ENCODE measurements at places on chromosomes 16 and 17.
A peak's percentile ranks its signal among the peaks of the same experiment; 100 is the strongest.

DNA sequence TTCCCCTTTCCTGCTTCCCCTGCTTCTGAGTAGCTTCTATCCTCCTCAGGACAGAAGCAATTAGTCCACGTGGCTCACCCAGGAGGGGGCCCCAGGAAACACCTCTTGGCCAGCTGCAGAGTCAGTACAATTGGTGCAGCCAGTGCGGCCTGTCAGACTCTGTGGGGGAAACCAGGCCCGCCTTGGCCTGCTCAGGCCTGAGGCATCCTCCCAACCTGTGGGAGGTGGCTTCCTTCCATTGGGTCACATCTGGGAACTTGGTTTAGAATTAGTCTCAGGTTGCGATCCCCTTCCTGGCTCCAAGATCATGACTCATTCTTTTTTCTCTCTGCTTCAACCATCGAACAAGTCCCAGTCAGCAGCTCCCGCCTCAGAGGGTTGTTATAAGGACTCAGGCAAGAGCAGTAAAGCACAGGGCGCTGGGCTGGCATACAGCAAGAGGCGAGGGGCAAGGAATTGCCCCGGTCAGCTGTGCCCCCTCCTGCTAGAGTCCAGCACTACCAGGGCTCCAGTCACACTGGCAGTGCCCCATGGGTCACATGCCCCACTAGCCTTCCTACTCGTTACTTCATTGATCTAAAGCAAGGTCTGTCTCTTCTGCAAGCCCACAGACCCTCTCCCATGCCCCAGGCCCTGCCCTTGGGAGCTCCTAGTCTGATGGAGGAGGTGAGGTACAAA lies 8.1 kb upstream of the EPX start:
- no peak for DNase-seq

GRCh38 chr16:57159447-57159846 lies 26.4 kb downstream of the PSME3IP1 start:
- no peak for DNase-seq

GRCh38 chr16:80684136-80684765 lies 120.1 kb downstream of the CDYL2 start:
- no peak for DNase-seq

DNA sequence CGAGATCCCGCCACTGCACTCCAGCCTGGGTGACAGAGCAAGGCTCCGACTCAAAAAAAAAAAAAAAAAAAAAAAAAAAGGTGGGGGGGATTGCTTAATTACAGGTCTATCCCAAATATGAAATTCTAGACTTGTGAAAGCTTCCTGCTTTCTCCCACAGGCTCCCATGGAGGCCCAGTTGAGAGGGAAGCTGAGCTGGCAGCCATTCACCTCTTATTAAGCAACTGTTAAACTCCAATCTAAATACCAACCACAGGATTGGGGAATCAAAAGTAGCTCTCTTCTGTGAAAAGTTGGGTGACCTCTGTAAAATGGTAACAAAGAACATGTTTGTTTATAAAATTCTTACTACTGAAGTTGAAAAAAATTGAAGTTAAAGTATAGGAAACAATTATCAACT lies 45.8 kb upstream of the STAC2 start:
- no peak for DNase-seq

DNA sequence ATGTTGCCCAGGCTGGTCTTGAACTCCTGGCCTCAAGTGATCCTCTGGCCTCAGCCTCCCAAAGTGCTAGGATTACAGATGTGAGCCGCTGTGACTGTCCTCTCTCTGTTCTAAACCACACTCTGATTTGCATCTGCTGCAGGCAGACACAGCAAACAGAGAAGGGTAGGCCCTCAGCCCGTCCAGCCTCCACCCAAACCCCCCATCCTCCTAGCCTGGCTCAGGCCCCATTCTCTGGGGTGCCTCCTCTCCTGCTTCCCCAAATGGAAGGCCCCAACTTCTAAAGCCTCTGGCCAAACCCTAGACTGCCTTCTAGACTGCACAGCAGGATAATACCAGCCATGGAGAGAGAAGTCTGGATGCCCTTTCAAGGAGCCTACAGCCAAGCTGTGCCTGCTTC lies 4.1 kb upstream of the GFAP start:
- DNase-seq = no peak

- no peak for DNase-seq
Observed at GRCh38 chr16:16001596-16002255, 52.3 kb downstream of the ABCC1 start.

DNA sequence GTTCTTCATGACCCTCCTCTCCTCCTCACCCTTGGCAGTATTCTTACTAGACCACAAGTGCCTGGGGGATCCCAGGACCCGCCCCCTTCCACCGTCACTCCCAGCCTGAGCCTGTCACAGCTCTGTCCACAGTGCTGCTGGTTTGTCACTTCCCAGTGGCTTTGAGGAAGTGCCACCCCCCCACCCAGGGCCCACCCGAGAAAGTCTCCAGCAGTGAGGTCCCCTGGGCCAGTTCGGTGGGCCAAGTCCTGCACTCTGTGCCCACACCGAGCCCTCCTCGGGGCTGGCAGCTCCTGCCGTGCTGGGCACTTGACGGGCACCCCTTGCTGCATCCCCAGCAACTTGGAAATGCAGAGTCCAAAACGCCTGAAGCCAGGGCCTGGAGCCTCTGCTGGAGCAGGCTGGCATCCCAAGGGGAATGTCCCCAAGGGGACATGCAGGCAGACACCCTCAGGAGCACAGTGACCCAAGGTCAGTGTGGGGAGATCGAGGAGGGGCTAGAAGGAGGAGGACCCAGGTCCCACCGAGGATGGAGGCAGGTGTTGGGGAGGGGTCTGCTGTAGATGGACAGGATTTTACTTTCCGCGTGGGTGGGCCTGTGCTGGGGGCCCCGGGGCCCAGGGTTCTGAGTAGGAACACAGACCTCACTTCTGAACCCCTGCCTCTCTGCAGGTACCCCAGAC lies 15.5 kb downstream of the MMP15 start:
- no peak for DNase-seq

GRCh38 chr17:61323003-61323908 lies 76.4 kb upstream of the TBX2 start:
- DNase-seq = no peak

GRCh38 chr16:35737076-35737475 lies 2277.7 kb downstream of the TP53TG3F start:
- DNase-seq = no peak

GRCh38 chr16:57383276-57384247 lies 11.3 kb downstream of the CX3CL1 start:
- DNase-seq = peak; percentile 49

- no peak for DNase-seq
Observed at GRCh38 chr17:41429667-41430066, 5.3 kb upstream of the KRT37 start.

GRCh38 chr17:33517746-33518145 lies 224.7 kb upstream of the ASIC2 start:
- DNase-seq = no peak

GRCh38 chr16:84924331-84925091 lies 86.8 kb downstream of the ZDHHC7 start:
- no peak for DNase-seq

GRCh38 chr17:21462237-21462636 lies 86.1 kb downstream of the KCNJ12 start:
- DNase-seq = no peak

GRCh38 chr16:56989988-56990387 lies 631 bp downstream of the NLRC5 start:
- no peak for DNase-seq

GRCh38 chr17:9969301-9969935 lies 64.3 kb upstream of the RCVRN start:
- no peak for DNase-seq

GRCh38 chr17:7351665-7352502 lies at the start of gene KCTD11:
Gene KCTD11 (plus strand): TSS chr17:7352162.
- peak; percentile 94 for DNase-seq

- no peak for DNase-seq
Observed at GRCh38 chr17:59751955-59752413, 44.5 kb downstream of the VMP1 start.

DNA sequence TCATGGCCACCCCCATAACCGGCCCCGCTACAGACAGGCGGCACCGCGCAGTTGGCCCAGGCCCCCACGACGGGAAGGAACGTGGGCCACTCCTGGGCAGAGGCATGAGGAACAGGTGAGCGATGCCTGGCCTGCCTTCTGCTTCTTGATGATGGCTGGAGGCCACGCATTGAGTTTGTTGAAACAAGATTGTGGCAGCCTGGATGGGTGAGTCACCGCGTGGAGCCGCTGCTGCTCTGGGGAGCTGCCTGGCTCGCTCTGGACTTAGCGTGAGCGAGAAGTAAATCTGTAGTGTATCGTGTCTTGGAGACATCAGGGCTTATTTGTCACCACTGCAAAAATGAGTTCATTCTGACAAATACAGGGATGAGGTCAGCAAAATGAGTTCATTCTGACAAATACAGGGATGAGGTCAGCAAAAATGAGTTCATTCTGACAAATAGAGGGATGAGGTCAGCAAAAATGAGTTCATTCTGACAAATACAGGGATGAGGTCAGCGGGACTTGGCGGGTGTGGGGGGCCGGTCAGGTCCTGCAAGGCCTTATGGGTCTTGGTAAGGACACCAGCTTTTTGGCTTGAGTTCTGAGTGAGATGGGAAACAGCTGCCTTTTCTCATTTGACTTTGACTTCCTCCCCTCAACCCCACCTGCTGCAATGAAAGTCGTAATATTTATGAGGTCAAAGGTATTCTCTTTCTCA lies 93.0 kb downstream of the SEC14L1 start:
- DNase-seq = peak; percentile 76

GRCh38 chr17:5864741-5865657 lies 205.2 kb upstream of the WSCD1 start:
- DNase-seq = no peak

DNA sequence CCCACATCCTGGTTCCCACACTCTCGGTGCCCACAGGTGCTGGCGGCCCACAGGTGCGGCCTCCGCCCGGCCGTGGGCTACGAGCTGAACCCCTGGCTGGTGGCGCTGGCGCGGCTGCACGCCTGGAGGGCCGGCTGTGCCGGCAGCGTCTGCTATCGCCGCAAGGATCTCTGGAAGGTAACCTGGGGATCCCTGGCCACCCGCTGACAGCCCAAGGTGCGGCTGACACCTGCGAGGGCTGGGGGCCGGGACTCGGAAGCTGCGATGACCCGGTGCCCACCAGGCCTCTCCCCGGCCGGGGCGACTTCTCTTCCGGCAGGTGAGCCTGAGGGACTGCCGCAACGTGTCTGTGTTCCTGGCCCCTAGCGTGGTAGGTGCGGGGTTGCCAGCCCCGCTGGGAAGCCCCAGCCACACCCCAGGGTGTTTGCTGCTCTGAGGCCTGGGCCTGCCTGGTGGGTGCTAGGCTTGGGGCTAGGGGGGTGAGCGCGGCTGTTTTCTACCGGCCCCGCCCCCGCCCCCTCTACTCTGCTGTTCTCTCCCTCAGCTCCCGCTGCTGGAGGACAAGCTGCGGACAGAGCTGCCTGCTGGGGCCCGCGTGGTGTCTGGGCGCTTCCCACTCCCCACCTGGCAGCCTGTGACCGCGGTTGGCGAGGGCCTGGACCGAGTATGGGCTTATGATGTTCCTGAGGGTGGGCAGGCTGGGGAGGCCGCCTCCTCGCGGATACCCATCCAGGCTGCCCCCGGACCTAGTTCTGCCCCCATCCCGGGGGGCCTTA lies 1.0 kb downstream of the ANTKMT start:
- DNase-seq = no peak

DNA sequence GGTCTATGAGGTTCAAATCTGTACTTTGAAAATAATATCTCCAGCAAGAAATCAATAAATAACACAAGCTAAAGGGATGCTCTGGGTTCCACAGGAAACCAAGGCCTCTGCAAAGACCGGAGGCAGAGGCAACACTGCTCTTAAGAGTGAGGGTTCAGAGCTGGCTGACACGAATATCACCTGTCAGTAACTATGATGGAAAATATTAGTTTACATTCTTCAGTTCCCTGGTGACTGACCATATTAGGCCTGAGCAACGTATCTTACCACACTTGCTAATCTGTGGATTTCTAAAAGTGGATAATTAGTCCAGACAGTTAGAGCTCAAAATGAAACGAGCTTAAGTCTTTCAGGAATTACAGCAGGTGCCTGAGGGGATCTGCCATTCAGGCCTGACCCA lies 459.3 kb downstream of the HS3ST3B1 start:
- no peak for DNase-seq

DNA sequence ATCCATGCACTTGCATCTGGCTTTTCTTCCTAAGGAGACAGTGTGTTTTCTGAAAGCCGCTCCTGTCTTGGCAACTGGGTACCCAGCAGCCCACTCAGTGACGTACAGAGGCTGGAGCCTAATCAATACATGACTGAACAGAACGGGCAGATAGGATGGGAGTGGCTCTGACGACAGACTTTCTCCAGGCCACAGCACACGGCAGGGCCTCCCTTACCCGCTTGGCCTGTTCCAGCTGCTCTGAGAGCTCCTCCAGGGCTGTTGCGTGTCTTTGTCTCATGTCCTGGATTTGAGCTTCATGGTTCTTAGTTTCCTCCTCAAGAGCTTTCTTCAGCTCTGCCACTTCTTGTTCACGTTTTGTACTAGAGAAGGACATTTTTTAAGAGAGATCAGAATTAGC lies 64.9 kb downstream of the NDEL1 start:
- no peak for DNase-seq

GRCh38 chr17:10172241-10172741 lies 26.1 kb downstream of the GAS7 start:
- no peak for DNase-seq

- no peak for DNase-seq
Observed at GRCh38 chr16:65377195-65377594, 255.3 kb upstream of the CDH11 start.

GRCh38 chr16:64417711-64418227 lies 704.1 kb downstream of the CDH11 start:
- no peak for DNase-seq

- no peak for DNase-seq
Observed at GRCh38 chr17:74288785-74289184, 14.8 kb downstream of the DNAI2 start.

- DNase-seq = no peak
Observed at GRCh38 chr17:20284570-20285295, 182.6 kb downstream of the LGALS9B start.

GRCh38 chr16:57736419-57737351 lies 1.1 kb downstream of the KATNB1 start:
- DNase-seq = peak; percentile 58

DNA sequence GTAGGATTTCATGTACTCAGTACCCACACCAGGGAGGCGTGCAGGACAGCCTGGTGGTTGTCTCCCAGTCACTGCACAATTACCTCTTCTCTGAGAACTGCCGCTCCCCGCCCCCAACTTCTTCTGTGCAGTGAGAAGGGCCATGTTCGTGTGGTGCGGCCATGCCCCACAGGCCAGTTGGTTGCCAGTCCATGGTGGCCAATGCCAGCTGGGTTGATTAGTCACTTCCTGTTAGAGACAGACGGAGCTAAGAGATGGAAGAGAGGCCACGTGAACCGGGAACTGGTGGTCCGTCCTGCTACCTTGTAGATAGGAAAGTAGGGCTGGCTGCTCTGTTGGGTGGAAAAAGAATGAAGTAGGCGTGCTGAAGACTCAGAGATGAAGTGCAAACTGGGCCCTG lies 206.5 kb downstream of the ABCC12 start:
- DNase-seq = no peak

- DNase-seq = no peak
Observed at GRCh38 chr17:63039899-63040602, 74.0 kb downstream of the TANC2 start.

GRCh38 chr17:10171122-10171571 lies 27.3 kb downstream of the GAS7 start:
- DNase-seq = no peak

GRCh38 chr17:60720763-60721531 lies 43.3 kb downstream of the BCAS3 start:
- DNase-seq = peak; percentile 34
